ENCODE measurements at places on chromosomes 16 and 17.
A peak's percentile ranks its signal among the peaks of the same experiment; 100 is the strongest.

- no peak for DNase-seq
Observed at GRCh38 chr16:84614073-84614459, 3.8 kb downstream of the COTL1 start.

GRCh38 chr16:17804857-17805256 is 334.1 kb upstream of the XYLT1 start:
- no peak for DNase-seq

- no peak for DNase-seq
Observed at GRCh38 chr17:14199601-14200000, 37.1 kb downstream of the CDRT15 start.

DNA sequence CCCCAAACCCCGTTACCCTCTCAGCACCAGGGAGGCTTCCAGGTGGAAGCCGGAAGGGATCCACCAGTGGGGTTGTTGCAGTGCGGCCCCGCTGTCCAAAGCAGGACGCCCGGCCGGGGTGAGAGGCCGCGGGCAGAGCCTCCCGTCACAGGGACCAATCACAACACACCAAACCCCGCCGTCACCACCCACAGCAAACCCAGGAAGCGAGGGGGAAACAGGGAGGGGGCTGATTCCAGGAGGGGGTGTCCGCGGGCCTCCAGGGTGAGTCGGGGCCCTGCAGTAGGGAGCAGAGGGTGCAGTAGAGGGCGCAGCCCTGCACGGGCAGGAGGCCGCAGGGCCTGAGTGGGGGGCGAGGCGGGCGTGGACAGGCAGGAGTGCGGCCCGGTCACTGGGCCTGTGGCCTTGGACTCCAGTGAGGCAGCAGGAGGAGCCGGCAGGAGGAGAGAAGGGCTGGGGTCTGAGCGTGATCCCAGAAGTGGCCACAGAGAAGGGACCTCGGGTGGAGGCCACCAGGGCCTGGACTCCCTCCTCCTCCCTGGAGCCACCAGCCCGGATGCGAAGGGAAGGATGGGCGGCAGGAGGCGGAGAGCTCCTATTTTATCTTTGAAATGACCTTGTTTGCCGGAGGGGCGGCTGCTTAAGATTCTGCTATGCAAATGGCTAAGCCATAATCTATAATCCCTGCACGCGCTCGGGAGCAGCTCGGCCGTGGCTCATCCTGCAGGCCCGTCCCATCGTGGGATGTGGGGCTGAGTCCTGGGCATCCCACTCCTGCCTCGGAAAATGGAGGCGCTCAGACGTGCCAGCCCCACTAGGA is 41.5 kb downstream of the ZFPM1 start:
- DNase-seq: no peak

- no peak for DNase-seq
Observed at GRCh38 chr16:5025171-5025632, 8.5 kb downstream of the NAGPA start.

- no peak for DNase-seq
Observed at GRCh38 chr17:1422885-1423284, 22.9 kb upstream of the YWHAE start.

DNA sequence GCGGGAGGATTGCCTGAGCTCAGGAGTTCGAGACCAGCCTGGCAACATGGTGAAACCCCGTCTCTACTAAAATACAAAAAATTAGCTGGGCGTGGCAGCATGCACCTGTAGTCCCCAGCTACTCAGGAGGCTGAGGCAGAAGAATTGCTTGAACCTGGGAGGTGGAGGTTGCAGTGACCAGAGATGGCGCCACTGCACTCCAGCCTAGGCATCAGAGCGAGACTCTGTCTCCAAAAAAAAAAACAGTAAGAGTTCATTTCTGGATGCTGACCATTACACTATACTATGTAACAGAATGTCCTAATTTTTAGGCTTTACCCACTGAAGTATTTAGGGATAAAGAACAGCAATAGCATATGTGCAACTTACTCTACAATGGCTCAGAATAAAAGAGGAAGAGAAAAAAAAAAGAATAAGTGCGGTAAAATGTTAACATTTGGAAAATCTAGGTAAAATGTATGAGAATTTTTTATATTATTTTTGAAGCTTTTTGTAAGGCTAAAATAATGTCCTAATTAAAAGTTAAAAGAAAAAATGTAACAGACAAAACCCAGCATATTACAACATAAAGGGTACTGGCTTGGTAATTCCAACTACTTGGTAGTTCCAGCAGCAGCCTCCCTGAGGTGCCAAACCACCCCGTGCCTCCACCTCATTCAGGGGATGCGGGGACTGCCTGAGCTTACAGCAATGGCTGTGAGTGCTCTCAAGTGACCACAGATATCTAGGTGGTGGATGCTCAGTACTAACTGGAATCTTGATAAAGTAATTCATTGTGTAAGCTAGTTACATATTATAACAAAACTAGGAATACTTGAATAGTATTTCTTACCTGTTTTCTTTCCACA is 10.9 kb downstream of the COPS3 start:
- DNase-seq: no peak

DNA sequence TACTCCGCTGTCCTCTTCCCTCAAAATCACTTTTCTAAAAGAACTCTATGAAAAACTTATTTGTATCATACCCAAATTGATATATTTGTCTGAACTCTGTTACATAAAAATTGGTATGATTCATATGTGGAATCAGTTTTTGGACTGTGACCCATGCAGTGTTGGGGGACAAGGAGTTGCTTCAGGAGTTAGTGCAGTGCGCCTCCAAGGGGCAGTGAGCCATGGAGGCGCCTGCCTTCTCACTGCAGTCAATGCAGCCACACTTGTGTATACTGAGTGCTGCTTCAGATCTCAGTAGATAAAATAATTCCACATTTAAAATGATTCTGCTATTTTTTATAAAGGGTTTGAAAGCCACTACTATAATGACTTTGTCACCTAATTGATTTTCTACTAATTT is 32.5 kb downstream of the DGKE start:
- no peak for DNase-seq

- DNase-seq: no peak
Observed at GRCh38 chr17:55068862-55069811, 100.6 kb downstream of the STXBP4 start.

DNA sequence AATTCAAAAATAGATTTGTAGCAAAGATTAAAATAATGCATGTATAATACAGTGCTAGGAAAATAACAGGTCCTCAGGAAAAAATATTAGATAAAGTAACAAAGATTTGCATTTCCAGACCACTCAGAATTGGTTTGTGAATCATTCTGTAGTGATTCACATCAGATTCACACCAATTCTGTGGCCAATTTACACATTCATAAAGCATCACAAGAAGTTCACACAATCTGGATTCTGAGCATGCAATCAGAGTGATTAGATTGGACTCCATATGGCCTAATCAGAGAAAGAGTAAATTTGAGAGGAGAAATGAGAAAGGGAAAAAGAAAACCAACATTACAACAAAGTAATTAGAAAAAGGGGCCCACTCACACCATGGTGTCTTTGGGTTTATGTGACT is 36.0 kb upstream of the SLC47A1 start:
- DNase-seq: no peak

DNA sequence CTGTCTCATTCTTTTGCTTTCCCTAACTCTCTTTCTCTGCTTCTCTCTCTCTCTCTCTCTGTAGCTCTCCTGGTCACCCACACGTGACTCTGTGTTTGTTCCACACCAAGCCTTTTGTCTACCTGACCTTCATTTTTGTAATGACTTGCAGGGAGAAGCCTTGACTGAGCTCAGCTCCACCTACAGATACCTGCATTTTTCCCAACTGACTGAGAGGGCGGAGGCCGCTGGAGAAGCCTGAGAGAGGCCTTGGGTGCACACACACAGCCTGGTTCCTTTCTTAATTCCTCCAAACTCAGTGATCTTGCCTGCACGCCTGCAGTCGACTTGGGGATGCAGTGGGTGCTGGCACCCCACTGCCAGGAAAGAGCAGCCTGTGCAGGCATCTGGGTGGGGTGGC is 68.8 kb downstream of the LYRM1 start:
- DNase-seq: no peak

DNA sequence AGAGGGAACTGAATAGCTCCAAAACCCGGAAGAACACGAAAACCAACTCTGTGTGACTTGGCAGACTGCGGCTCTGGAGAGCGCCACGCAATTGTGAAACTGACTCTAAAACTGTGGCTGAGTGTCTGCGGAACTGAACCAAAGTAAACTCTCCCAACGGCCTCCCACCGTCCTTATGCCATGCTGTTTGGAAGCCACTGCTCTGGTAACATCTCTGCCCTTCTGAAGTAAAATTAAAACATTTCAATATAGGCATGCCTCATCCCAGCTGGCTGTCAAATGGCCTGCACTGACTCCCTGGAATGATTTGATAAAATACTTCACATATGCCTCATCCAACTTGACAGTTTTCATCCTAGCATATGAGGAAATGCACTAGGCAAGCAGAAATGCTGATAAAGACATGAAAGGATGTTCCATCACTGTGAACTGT is 70.2 kb downstream of the PARN start:
- DNase-seq: no peak

DNA sequence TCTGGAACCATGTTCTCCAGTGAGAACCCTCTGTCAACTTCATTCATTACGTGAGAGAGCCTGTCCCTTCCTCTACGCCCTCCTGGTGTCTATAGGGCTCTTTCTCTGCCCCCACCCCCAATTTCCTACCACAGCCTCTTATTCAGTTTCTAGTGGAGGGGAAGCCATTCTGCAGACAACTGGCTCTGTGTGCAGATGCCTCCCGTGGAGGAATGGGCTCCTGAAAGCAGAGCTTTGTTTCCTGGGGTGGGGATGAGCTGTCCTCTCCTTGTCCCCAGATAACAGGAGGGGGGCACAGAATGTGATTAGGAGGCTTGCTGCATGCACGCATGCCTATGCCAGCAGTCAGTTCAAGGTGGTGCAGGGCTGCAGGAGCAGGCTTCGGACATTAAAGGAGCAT is 31.6 kb downstream of the MMP15 start:
- no peak for DNase-seq

DNA sequence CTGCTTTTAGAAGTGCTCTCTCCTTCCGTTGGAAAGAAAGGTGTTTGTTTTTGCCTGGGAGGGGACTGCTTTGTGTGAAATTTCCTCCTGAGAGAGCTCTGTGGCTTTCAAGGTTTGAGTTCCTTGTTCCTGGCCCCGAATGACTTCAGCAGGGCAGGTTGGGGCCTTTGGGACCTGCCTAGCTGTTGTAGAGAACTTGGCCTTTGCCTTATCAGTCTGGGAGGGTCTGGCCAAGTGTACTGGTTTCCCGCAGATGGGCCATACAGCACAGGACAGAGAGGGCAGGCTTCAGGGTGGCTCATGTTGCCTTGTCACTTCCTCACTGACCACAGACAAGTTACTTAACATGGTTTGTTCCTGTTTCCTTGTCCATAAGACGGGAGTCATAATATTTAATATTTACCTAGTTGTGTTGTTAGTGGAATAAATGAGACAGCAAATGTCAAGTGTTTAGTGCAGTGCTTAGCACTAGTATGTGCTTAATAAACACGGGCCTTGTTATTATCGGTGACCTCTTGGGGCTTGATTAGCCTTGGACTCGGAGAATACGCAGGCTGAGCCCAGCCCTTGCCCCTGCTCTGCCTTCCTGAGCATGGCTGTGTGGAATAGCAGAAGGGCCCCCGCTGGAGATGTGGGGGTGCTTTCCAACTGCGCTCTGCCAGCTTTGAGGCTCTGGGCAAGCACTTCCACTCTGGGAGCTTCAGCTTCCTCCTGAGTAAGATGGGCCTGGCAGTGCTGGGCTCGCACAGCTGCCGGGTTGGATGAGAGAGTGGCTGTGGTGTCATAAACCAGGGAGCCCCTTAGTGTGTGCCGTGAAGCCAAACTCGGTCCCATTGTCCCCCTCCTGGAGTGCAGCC is 6.6 kb downstream of the PRSS8 start:
- no peak for DNase-seq

DNA sequence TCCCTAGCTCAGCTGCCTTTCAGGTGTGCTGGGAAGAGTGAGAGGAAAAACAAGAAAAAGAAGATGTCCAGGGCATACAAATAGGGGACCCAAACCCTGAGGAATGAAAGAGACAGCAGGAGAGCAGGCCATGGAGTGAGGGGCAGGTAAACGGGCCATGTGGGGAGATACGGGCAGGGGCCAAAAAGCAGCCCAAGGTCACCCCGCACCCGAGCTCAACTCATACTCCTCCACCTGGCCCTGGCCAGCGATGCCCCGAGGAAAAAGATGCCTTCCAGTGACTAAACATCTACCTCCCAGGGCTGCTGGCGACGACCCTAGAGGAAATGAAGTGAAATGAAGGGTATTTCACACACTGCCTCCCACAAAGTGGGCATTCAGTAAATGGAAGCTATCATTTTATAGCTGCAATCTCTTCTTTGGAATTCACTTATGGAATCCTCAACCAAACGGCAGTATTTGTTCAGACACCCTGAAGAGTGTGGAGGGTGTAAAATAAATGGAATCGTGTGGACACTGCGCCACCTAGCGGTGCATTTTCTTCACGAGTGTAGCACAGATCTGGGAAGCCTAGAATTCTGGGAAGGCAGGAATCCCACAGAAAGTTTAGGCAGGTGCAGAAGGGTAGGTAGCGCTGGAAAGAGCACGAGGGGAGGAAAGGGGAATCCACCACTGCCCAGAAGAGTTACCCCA is 14.9 kb downstream of the ELAC2 start:
- DNase-seq: peak; percentile 4

- no peak for DNase-seq
Observed at GRCh38 chr17:74703311-74703710, 9.4 kb downstream of the CD300LF start.

All from stimulated activated CD8-positive, alpha-beta memory T cell treated with anti-CD3 and anti-CD28 coated beads, Interleukin-4, amount 100 ng/mL, for 4 hours (primary cell).